ENCODE measurements at places on chromosomes 2 and 18.

DNA sequence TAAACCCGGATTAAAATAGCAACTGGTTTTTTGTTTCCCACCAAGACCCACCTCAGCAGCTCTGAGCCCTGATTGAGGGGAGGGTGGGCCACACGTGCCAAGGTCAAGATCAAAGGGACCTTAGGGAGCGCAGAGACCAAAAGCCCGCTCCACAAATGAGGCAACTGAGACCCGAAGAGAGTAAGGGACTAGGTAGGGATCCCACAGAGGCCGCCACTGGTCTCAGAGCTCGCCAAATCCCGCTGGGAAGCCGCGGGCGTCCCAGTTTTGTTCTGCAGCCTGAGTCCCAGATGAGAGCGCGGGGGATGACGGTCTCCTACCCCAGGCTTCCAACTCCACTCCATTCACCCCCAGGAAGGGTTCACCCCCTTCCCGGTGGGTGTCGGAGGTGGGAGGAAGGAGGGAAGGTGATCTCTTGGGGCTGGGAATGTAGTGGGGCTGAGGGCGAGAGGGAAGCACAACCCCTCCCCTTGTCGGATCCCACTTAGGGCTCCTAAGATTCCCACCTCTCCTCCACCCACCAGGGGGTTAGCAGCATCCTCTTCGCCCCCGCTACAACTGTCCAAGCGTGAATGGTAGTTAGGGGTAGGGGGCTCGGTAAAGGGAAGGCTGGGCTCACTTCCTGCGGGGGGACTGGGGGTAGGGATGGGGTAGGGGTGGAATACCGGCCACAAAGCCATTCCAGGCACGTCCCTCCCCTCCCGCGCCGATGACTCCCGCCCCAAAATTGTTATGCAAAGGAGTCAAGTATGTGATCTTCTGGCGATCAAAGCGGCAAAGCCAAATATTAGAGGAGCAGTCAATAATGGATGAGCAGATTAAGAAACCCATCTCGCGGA, 7.3 kb upstream of the EN1 start:
- no peak for DNase-seq

GRCh38 chr2:7450188-7450832, 533.1 kb downstream of the RNF144A start:
- DNase-seq: peak; percentile 54

DNA sequence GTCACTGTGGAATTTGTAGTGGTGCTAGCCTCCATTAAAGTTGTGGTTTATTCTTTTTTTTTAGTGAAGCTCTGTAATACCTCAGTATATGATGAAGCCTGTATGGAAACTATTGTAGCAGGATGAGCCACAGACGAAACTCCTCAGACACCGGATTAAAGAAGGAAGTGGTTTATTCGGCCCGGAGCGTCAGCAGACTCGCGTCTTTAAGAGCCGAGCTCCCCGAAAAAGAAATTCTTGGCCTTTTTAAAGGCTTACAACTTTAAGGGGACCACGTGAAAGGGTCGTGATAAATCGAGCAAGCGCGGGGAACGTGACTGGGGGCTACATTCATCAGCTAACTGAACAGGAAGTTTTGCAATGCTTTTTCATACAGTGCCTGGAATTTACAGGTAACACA, 8.1 kb upstream of the CCL20 start:
- no peak for DNase-seq

GRCh38 chr2:70328921-70329561, 27.2 kb upstream of the FAM136A start:
- no peak for DNase-seq

DNA sequence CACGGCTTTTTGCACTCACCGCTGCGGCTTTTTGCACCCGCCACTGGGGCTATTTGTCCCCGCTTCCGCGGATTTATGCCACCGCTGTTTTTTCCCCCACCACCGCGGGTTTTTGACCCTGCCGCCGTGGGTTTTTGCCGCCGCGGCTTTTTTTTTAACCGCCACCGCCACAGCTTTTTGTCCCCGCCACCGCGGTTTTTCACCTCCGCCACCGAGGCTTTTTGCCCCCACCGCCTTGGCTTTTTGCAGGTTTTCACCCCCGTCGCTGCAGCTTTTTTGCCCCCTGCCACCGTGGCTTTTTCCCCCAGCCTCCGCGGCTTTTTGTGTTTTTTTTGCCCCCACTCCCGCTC, 2796.7 kb upstream of the TEKT4 start:
- peak; percentile 1 for DNase-seq

DNA sequence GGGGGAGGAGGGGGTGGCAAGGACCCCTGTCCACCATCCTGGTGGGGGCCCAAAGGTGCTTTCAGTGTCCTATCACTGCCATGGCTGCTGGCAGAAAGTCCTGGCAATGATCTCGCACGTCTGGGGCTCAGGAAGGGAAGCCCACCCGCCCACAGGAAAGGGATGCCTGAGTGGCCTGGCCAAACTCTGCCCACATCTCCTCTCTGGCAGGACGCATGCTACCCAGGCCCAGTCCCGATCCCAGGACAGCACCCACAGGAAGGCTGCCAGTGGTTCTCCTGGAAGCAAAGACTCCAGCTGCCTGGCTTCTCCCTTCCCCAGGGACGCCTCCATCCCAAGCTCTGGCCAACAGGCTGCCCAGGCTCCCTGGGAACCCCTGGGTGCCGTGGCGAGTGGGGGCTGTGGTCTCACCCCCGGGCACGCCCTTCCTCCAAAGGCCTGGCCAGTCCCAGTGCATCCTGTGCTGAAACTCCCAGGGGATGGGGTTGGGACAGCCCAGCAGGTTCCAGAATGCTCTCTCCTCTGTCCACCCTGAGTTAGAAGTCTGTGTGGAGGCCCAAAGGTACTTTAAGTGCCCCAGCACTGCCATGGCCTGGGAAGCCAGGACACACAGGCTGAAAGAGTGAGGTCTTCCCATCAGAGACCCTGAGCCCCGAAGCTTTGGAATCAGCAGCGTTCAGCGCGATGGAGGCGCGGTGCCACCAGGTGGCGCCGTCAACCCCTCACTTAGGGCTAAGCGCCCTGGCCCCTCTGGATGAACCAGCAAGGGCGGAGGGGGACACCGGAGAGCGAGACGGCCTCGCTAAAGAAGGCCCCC, 29.8 kb upstream of the TAF1B start:
- DNase-seq: peak; percentile 74
